GM04504 (cell line): ENCODE measurements at places on chromosomes 6 and 20.

DNA sequence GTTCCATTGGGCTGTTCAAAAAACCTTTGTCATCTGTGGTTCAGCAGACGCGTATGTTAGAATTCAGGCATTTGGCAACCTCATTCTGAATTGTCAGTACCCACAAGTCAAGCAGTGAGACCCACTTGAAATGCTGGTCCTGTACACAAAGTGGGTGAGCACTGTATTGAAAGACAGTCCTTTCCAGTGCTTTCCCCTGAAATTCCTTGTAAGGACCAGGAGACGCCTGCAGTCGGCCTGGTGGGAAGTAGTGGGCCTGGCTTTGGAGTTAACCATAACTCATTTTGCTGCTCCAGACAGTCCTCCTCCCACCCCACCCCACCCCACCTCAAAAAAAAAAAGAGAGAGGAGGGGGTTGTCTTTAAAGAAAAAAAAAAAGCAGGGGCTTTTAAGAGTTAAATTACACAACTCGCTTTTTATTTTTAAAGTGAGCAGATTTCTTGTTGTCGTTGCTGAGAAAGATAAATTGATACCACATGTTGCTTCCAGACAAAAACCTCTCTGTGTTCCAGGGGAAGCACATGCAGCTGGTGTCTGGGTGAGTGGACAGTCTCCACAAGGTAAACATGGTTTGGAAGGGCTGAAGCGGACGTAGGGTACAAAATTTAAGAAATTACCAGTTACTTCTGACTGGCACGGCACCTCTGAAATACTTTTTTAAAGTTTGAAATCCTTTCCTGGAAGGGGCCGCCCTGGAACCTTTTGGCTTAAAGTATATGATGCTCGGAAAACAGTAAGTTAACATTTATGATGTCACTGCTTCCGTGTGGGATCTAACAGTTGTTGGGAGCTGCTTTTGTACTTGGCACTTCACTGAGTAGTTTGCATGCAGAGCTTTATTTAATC, 95.3 kb downstream of the FOXO3 start:
- DNase-seq = peak; percentile 72

DNA sequence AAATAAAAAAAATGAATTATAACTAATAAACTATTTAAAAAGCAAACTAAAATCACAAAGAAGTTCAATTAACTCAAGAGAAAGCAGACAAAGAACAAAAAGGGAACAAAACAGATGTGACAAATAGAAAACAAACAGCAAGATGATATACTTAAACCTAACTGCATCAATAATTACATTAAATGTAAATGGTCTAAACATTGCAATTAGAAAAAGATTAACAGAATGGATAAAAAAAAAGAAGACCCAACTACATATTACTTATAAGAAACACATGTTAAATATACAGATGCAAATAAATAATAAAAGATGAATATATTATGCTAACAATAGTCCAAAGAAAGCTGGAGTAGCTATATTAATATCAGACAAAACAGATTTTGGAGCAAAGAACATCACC, 35.1 kb upstream of the RAB22A start:
- no peak for DNase-seq

DNA sequence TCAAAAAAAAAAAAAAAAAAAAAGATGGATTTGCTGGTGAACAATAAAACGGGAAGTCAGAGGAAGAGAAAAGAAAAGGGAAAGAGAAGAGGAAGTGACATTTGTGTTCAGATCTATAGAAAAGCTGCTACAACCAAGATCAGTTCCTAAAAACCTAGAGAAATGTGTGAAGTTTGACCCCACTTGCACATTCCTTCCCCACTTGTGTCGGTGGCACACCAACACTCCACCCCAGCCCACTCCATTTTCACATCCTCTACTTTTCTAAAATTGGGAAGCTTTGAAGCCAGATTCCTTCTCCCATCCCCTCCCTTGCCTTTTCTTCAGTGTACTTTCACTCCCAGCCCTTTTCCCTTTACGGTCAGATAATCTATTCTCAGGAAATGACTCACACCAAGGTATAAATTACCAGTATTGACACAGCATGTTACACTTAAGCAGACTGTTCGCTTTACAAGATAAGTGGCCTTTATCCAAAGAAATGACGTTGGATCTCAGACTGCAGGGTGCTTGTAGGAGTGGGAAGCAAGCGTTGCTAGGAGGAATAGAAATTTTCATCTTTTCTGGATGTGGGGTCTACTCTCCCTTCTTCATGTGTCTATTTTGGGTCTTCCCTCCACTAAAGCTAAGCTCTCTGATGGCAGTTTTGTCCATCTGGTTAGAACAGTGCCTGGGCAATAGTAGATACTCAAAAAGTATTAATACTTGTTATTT, 92.5 kb upstream of the ADGRF1 start:
- DNase-seq = peak; percentile 45

DNA sequence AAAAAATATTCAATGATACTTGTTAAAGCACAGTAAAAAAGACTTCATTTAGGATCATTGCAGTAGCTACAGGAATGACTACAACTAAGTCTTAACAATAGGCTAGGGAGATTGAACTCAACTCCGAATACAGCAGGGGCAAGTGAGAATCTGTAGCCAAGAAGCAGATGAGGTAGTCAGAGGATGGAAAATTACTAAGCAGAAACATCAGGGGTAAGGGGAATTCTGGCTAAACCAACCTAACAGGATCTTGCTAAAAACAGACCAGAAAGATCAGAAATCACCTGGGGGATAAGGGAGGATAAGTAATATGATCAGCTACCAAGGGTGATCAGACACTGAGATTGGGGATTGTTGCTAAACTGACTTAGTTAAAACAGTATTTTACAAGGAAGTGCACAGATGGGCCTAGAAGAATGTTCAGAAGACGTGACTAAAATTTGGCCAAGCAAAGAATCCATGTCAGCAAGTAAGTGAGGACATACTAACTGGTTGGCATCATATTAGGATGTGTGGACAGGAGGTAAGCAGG, 217.5 kb downstream of the TENT5A start:
- DNase-seq = no peak

- DNase-seq = no peak
These were observed 430.1 kb upstream of the SLC35B3 start for GRCh38 chr6:8865451-8865850.

DNA sequence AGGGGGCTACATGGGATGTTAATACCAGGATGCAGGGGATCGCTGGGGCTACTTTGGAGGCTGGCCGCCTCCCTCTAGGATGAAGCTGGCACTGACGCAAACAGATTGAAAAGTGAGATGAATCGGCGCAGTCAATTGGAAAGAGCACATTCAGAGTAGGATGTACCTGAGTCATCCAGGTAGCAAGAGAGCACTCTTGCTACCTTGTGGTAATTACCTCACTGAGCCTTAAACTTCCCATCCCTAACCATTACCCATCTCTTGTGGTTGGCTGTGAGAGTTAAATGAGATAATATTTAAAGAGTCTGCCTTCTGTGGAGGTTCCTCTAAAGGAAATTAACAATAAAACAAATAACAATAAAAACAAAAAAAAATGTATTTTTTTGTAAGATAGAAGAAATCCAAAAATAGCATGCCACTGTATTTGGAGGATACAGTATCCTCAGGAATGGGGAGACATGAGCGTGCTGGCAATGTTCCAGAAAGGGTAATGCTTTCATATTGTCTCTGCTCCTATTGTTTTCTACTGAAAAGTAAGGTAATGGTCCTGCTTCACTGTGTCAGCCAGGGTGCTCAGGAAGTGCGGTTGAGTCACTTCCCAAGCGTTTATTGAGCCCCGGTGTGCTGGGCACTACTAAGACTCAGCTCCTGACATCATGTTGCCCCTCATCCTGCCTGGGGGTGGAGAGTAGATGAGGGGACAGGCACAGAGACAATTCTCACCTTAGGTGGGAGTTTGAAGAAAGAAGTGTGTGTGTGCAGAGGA, 301.1 kb downstream of the EYA4 start:
- no peak for DNase-seq

- DNase-seq = no peak
These were observed 27.2 kb downstream of the PNPLA1 start for GRCh38 chr6:36297051-36297450.
